ENCODE measurements at places on chromosomes 3 and 15.
A peak's percentile ranks its signal among the peaks of the same experiment; 100 is the strongest.

GRCh38 chr3:3907023-3907422 is 107.8 kb downstream of the LRRN1 start:
- no peak for DNase-seq

GRCh38 chr3:7270731-7271130 is 409.8 kb downstream of the GRM7 start:
- no peak for DNase-seq

GRCh38 chr15:31158858-31159569 is 57.5 kb upstream of the TRPM1 start:
- DNase-seq: no peak

GRCh38 chr3:12471241-12471640 is 13.0 kb upstream of the TSEN2 start:
- peak; percentile 64 for DNase-seq

GRCh38 chr3:160676547-160677303 is at the start of gene ARL14:
TSS of gene ARL14 (plus strand) at chr3:160677160. CDS start at chr3:160677347, 187 bp downstream.
- DNase-seq: no peak

- no peak for DNase-seq
Measured at GRCh38 chr3:141779667-141780066, 16.5 kb downstream of the GRK7 start.

Measured in stimulated activated CD4-positive, alpha-beta T cell treated with anti-CD3 and anti-CD28 coated beads, Interleukin-12 subunit alpha, Interleukin-12 subunit beta, amount 100 ng/mL, for 48 hours (primary cell).